ENCODE measurements at places on chromosomes 1 and 21.

- DNase-seq, result no peak
Observed at GRCh38 chr1:30274173-30274970, 449.0 kb downstream of the MATN1 start.

- DNase-seq, result no peak
Observed at GRCh38 chr1:204274446-204274845, 60.7 kb upstream of the GOLT1A start.

GRCh38 chr1:242147096-242147976, 148.4 kb upstream of the MAP1LC3C start:
- no peak for DNase-seq

GRCh38 chr1:47803815-47804501, 193.2 kb downstream of the TRABD2B start:
- DNase-seq, result no peak

GRCh38 chr1:2978691-2979190, 42.5 kb upstream of the ACTRT2 start:
- no peak for DNase-seq

Data from substantia nigra (tissue), 51 donors.